Left ventricle myocardium inferior (tissue), 1 donor: ENCODE measurements at places on chromosomes 3 and 15. TPM values are rescaled to one million over a fixed set of nuclear protein-coding genes. Genes with fewer than 3 reads are reported as not detected.

GAP43 gene
- total RNA-seq, result 1.2 TPM

- no peak for DNase-seq
Measured at GRCh38 chr3:128489927-128490649, 2.9 kb downstream of the GATA2 start.

- no peak for DNase-seq
Measured at GRCh38 chr15:58433597-58434333, 2.0 kb downstream of the LIPC start.

DNA sequence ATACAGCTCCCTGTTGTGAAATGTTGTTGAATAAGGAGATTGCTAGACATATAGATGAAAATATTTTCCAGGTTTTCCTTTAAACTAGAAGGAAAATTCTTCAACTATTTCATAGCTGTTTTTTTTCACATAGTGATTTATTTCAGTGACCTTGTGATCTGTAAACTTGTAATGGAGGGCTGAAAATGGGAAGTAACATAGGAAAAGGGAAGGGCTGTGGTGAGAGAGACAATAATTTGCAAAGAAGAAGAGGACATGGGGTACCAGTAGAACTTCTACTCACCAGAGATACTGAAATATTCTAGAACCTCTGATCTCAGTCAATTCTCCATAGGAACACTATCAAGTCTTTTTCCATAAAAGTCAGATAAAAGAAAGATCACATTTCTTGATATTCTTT lies 60.4 kb downstream of the PLS1 start:
- DNase-seq, result no peak

DNA sequence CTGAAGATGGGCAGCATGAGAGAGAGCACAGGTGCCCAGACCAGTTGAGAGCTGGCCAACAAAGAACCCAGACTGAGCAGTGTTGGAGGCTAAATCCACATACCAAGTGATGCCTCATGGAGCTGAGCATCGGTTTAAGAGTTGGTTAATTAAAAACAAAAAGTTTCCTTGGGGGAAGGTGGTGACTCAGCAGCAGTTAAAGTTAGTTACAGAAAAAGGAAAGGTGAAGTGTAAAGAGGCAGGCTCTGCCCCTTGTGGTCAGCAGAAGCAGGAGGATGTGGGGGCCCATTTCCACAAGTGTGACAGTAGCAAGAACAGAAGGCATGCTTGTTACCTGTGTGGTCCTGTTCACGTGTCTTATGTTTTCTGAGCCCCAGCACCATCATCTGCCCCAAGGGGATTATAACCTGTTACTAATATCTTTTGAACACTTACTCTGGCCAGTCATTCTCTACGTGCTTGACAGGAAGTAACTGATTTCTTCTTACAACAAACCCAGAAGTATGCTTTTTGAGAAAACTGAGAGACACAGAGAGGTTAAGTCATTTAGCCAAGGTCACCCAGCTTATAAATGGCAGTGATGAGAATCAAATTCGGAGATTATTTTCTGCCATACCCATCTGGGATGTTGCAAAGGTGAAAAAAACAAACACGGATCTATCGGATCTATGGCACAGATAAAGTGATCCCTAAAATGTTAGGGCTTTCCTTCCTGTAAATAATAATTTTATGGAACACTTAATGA lies 91.0 kb downstream of the EPHB1 start:
- no peak for DNase-seq

DNA sequence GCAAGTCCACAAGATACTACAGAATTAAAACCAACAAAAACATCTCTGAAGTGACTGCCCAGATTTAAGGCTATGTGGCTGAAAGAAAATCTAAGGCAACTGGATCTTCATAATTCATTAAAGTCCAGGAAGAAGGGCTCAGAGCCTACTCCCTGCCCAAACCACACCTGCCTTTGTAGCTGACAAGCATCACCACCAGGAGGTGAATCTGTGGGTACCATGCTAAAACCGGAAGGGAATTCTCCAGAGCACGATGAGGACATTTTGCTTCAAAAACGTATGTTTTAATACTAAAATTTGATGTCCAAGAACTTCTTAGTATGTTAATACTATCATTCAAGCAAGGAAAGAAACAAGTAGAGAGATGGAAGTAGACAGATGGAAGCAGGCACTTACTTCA lies 495.9 kb upstream of the NECTIN3 start:
- DNase-seq, result no peak
